ENCODE measurements at places on chromosomes 3 and 15. TPM values are rescaled to one million over a fixed set of nuclear protein-coding genes. Genes with fewer than 3 reads are reported as not detected.

Gene SMCO1
- total RNA-seq = not detected

Gene PLD1
- total RNA-seq = 9.5 TPM

Gene AP3B2
- 0.47 TPM for total RNA-seq

Gene SST
- total RNA-seq = not detected

Gene BTLA
- total RNA-seq = not detected

Gene SMAD6
- 16.0 TPM for total RNA-seq

Gene MLH1
- 23.6 TPM for total RNA-seq

Gene ISG20
- 2.0 TPM for total RNA-seq

All from pericardium fibroblast (primary cell).